ENCODE measurements at places on chromosomes 5 and 9.

DNA sequence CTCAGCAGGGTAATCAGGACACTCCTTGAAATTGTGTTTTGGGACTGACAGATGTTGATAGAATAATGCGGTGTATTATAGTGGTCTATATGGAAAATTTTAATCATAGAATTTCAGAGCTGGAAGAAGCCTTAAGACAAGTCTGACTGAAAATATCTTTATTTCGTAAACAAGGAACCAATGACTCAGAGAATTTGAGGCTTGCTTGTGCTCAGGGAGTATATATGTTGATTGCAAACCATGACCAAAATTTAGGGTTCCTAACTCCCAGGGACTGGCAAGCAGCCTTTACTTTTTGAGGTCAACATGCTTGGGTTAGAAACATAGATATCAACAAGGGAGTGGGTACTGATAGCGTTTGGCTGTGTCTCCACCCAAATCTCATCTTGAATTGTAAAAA lies 287.2 kb downstream of the CD180 start:
- no peak for DNase-seq

- no peak for DNase-seq
Observed at GRCh38 chr5:176526462-176526861, 10.7 kb downstream of the RNF44 start.

- no peak for DNase-seq
Observed at GRCh38 chr9:14661421-14662059, 31.7 kb downstream of the ZDHHC21 start.

DNA sequence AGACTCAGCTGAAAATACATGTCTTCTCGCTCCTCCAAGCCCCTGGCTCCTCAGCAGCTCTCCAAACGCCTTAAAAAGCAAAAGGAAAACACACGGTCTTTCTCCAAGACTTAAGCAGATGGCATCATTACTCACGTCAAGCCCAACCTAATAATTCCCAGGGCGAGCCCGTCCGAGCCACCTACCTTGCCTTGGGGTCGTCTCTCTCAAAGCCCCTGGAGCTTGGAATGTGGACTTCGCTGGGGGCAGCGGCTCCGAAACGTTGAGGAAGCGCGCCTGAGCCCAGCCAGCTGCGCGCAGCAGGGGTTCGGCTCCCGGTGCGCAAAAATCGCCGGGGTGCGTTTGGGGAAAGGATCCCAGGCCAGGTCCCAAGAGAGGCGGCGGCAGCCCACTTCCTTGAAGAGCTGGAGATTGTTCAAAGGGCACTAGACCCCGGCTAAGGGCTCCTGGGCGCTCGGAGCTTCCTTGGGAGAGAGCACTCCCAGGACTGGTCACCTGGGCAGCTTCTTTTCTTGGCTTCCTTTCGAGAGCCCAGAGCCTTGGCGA lies 395 bp downstream of the DRD1 start:
- DNase-seq: no peak

GRCh38 chr9:113619491-113620376 lies 156.2 kb downstream of the RGS3 start:
- DNase-seq: no peak

DNA sequence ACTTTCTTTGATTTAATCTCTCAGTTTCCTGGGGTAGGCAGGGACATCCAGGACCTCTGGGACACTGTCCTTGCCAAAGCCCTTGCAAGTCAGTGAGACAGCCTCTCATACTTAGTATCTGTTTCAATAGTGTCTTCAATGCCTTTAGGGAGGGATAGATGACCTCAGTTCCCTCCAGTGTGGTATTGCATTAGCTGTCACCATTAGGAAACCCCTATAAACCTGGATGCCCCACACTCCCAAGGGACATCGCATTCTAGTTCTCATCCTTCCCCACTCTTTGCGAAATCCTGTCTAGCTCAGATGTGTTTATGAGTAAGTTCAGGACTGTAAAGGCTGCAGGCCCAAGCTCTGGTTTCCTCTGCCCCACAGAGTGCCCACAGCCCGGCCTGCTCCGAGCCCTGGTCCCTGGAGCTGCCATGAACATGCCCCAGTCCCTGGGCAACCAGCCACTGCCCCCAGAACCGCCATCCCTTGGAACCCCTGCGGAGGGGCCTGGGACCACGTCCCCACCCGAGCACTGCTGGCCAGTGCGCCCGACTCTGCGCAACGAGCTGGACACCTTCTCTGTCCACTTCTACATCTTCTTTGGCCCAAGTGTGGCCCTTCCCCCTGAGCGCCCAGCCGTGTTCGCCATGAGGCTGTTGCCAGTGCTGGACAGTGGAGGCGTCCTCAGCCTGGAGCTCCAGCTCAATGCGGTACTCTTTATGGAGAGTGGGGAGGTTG lies 13.2 kb downstream of the TMEM8B start:
- DNase-seq: no peak
